Activated naive CD4-positive, alpha-beta T cell treated with anti-CD3 and anti-CD28 coated beads for 36 hours (primary cell): ENCODE measurements at places on chromosomes 2 and 18.

DNA sequence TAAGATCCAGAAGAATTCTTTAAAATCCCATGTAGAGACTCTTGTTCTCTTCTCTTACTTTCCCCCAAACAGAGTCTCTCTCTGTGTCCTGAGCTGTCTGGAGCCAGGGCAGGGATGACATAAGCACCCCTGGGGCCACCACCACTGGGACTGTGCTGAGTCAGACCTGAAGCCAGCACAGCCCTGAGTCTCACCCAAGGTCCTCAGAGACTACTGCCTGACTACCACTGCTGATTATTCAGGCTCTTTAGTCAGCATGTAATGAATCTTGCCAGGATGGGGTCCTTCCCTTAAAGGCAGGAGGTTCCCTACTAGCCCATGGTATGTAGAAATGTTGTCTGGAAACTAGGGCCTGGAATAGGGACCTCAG, 34.9 kb upstream of the DYNC1I2 start:
- DNase-seq = no peak

GRCh38 chr2:112047537-112048235, 7.4 kb upstream of the TMEM87B start:
- DNase-seq = no peak

DNA sequence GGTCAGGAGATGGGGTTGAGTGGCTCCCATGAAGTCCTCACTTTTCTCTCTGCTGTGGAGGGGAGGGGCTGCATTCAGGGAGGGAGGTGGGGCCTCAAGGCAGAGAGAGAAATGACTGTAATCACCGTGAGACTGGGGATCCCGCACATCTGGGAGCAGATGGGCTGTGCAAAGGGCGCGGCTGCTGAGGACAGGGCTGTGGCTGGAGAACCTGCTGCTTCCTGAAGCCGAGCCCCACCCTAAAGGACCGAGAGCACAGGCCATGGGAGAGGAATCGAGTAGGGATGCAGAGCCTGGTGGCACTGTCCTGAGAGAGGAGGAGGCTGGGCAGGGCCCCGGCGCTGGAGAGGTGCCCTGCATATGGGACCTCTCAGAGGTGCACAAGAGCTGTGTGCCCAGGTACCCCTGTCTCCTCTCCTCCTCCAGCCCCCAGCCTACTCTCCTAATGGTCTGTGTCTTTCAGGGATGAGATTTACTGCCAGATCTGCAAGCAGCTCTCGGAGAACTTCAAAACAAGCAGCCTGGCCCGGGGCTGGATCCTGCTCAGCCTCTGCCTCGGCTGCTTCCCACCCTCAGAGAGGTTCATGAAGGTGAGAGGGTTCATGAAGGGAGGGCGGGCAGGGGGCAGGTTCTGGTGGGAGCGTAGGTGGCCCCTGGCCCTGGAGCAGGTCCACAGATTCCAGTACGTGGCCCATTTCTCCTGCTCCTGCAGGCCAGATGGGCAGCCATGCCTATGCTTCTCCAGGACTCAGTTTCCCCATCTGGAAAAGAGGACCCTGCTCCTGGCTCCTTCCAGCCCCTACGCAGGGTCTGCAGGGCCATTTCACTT, 25.9 kb upstream of the GPR17 start:
- DNase-seq = peak; percentile 5

GRCh38 chr2:182639971-182640370, 76.1 kb upstream of the DNAJC10 start:
- DNase-seq = no peak

- DNase-seq = no peak
Measured at GRCh38 chr2:234343372-234343771, 153.5 kb downstream of the ARL4C start.

DNA sequence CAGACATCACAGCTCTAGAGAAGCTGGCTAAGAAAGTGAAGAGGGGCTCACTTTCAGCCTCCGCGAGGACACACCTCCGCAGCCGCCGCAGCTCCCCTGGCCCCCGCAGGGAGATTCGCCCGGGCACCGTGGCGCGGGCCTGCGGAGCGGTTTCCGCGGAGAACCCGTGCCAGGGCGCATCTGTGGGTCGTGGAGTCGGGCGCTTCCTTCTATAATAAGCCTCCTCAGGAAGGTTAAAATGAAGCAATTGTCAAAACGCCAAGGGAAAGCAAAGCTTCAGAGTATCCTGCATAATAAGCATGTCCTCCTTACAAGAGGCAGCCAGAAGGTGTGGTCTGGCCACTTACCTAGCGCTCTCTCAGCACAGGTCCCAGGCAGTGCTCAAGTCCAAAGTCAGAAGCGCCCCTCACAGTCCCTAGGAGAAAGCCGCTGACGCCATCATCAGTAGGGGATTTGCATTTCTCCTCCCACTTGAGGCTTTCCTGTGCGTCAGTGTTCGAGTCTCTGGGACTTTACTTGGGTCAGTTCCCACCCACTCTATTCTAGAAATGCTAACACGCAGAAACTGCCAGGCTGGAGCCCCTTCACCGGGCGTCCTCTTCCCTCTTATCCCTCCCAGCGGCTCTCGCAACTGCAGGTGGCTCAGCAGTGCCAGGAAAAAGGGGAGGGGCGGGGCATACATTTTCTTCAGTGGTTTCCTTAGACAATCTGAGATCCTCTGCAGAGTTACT, at the start of gene STAT4:
Gene STAT4, minus strand, starts transcription at position 395 of the 731 bp plus-strand sequence. CDS start 2,791 bp downstream, outside the sequence.
- DNase-seq = peak; percentile 94

DNA sequence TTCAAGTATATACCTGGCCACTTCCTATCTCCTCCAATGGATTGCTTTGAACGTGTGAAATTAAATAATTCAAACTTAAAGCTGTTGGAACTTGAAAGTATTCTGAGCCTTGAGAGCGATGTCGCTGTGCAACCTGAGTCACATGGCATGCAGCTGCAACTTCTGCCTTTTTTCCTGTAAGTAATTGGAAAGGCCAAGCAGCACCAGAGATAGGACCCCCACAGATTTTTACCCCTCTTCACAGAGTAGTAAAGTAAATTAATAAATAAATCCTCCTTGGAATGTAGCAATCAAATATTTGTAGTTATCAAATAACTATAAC, 3.2 kb upstream of the RNF149 start:
- DNase-seq = no peak

GRCh38 chr2:171655586-171655985, 31.7 kb upstream of the DYNC1I2 start:
- DNase-seq = no peak

- no peak for DNase-seq
Measured at GRCh38 chr2:155825876-155826275, 506.6 kb downstream of the NR4A2 start.

GRCh38 chr18:27954226-27954625, 222.7 kb downstream of the CDH2 start:
- no peak for DNase-seq

GRCh38 chr2:127324635-127325034, 30.7 kb upstream of the ERCC3 start:
- no peak for DNase-seq

DNA sequence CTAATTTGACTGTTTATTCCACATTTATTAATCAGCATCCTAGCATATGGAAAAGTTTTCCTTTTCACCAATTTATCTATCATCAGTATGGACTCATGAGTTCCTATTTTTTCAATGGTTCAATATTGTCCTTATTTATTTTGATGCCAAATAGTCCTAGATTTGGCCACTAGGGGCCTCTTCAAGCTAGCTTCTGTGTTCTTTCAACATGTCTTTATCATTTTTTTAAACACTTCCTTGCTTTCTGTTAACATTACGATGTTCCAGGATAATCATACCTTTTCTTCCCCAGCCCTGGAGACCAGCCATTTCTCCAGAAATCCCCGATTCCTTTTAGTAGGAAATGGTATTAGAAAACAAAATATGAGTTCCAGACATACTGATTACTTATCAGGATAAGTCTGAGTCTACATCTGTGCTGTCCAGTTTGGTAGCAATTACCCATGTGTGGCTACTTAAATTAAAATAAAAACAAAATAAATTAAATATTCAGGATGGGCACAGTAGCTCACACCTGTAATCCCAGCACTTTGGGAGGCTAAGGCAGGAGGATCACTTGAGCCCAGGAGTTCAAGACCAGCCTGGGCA, 70.6 kb downstream of the RPE start:
- DNase-seq = no peak

GRCh38 chr2:223908304-223908998, 36.7 kb downstream of the WDFY1 start:
- no peak for DNase-seq

GRCh38 chr2:44932079-44932478, 9.4 kb upstream of the SIX3 start:
- DNase-seq = no peak

GRCh38 chr2:230781130-230781797, 68.6 kb downstream of the CAB39 start:
- DNase-seq = peak; percentile 80
